ENCODE measurements at places on chromosomes 12 and 14.

- no peak for DNase-seq
Observed at GRCh38 chr14:102828151-102828550, 50.9 kb downstream of the TRAF3 start.

- no peak for DNase-seq
Observed at GRCh38 chr14:58904776-58905175, 267.0 kb downstream of the DACT1 start.

DNA sequence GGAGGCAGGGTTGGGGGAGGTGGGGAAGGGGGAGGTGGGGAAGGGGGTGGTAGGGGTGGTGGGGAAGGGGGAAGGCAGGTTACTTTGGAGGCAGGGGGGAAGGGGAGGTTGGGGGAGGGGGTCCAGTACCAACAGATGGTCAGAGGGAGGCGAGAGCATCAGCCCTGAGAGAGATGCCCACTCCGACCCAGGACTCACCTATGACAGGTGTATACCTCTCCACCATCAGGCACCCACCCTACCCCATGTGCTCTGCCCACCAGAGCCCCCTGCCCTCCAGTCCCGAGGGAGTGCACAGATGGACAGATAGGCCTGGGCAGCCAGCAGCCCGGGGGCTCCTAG is 18.6 kb downstream of the JAG2 start:
- DNase-seq = no peak

DNA sequence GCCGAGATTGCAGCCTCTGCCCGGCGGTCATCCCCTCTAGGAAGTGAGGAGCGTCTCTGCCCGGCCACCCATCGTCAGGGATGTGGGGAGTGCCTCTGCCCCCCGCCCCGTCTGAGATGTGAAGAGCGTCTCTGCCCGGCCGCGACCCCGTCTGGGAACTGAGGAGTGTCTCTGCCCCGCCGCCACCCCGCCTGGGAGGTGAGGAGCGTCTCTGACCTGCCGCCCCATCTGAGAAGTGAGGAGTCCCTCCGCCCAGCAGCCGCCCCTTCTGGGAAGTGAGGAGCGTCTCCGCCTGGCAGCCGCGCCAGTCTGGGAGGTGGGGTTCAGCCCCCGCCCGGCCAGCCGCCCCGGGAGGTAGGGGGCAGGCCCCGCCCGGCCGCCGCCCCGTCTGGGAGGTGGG is 544.0 kb downstream of the CCER1 start:
- no peak for DNase-seq

DNA sequence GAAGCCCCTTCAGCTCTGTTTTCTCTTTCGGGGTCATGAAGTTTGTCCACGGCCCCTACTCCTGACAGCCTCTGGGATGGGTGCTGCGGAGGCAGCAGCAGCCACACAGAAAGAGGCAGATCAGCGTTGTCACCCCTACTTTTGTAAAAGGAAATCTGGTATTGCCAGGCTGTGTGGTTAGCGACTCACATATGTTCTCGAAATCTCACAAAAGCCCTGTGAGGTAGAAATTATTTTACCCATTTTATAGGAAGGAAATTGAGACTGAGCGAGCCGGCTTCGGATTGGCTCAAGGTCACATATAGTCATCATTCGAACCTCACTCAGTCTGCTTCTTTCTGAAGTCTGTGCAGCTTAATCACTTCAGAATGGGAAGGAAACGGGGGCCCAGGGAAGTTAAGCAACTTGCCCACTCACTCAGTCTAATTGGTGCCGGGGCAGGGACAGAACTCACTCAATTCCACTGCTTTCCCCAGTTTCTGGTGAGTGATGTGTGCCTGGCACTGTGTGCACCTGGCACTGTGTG is 1.1 kb upstream of the CKAP4 start:
- DNase-seq = peak; percentile 81

DNA sequence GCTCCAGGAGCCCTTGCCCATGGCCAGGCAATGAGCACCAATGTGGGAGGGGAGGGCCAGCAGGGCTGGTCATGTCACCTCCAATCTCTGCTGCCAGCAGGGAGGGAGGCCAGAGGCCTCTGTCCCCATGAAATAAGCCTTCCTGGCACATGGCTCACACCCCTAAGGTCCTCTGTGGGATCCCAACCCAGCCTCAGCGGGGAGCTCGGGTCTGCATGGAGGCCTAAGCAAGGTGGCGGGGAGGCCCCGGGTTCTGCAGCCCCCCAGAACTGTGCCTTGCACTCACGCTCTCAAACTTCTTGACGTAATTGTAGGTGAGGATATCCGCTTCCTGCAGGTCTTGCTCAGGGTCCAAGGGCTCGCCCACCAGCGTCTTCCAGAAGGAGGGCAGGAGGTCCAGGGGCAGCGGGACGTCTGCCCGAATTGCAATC is 41.7 kb downstream of the TRAFD1 start:
- no peak for DNase-seq

DNA sequence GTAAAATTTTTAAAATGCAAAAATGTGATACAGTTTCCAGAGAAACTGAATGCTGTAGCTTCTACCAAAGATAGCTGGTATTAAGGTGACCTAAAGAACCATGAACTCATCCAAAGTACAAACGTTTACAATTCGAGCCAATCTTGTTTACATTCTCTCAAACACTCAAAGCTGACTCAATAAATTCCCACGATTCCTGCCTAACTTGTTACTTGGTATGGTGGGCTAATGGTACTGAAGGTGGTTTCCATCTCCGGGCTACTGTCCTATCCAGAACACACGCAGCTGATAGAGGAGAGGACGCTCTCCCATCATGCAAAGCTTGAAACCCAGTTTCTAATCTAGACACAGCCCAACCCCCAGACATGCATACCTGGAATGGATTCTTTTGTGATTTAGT is 31.5 kb downstream of the RAD9B start:
- DNase-seq = peak; percentile 86

DNA sequence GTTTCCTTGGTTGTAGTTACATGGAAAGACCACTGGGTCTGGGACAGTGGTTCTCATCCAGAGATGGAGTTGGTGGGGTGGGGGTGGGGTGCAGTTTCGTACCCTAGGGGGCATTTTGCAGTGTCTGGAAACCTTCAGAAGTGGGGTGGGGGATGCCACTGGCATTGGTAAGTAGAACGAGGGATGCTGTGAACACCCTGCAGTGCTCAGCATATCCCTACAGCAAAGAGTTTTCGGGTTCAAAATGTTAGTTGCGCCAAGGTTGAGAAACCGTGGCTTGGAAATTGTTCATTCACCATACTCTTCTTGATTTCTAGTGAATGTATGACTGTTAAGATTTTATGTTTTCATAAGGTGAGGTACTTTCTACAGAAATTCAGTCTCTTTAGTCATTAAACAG is 28.7 kb downstream of the TRAF3 start:
- no peak for DNase-seq

- DNase-seq = no peak
Observed at GRCh38 chr14:23248601-23249000, 10.9 kb downstream of the RNF212B start.

DNA sequence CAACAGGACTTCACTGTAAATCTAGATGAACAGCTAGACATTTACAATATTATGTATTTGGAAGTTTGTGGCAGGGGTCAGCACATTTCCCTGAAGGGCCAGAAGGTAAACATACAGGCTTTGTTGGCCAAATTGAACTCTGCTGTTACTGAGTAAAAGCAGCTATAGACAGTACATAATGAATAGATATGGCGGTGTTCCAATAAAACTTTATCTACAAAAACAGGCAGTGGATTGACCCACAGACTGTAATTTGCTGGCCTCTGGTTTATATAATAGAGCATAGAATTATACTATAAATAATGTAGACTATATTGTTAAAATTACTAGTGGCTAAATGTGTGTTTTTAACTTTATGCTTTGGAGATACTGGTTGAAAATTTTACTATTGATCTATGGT is 25.7 kb downstream of the SERPINA10 start:
- DNase-seq = no peak

DNA sequence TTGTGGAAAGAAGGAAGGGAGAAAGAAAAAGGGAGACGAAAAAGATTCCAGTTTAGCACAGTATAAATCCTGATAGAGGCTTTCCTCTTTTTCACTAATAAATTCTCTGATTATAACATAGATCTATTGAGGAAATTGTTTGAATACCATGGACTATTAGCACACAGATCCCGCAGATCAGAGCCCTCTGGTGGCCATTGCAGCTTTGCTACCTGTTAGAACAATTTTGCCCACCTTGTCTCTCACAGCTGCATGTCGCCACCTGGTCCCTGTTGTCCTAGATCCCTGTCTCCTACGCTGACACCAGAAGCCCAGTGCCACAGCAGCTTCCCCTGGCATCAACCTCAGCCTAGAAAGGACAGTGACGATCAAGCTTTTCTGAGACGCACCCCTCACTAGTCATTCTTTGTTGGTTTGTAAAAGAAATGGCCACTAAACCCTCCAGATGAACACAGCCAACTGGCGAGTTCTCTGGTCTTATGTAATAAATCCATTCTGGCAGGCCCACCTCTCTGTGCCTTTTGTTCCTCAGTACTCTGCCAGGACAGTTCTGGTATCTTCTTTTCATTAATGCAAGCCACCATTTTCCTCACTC is 9.9 kb downstream of the GPHB5 start:
- peak; percentile 47 for DNase-seq

- no peak for DNase-seq
Observed at GRCh38 chr12:131102493-131102931, 148.8 kb downstream of the ADGRD1 start.

- DNase-seq = peak; percentile 86
Observed at GRCh38 chr12:45615268-45615667, 114.2 kb upstream of the ARID2 start.

GRCh38 chr14:102034301-102034700 is 52.5 kb downstream of the HSP90AA1 start:
- DNase-seq = no peak

DNA sequence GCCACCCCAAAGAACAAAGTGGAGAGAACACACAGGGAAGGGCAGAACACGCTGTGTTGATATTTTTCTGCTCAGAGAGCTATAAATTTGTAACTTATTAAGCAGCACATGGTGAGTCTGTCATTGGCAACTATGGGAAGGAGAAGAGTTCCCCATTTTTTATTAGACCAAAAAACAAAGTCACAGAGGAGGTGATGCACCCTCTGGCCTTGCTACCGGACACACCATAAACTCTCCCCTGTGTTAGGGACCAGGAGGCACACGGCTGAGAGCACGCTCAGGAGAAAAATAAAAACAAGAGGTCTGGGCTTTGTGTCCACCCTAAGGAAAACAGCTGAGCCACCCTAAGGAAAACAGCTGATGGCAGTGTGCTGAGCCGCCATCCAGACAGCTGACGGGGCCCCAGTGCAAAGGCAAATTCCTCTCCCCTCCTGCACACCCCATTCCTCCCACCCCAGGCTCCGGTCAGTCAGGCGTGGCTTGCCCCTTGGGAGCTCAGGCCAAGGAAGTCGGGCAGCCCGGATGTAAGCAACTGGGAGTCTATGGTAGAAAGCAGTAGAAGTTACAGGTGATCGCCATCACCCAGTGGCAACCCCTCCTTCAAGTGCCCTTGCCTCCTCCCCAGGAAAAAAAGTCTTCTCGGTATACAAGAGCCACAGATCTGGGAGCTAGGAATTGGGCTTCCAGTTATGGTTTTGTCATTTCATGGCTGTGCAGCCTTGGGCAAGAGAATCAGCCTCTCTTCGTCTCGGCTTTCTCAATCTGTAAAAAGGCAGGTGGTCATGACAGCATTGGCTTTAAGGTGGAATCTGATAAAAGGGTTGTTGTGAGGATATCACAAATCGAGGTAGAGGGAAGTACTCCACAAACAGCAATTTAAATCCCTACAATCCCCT is 2.4 kb downstream of the PXN start:
- DNase-seq = peak; percentile 64

DNA sequence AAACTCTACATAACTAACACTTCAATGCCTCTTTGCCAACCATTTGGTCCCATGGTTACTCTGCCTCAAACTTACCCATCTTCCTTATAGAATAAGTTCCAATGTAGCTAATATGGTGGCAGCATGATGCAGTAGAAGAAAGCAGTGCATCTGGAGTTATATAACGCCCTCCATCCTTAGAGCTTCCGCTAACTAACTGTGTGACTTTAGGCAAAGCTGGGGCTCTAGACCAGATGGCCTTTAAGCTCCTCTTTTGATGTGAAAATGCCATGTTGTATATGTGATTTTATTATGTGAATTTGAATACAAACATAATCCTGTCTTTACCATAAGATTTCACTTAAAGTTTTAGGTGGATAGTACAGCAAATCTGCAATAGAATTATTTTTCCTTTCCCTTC is 6.1 kb downstream of the ABCD2 start:
- DNase-seq = no peak

DNA sequence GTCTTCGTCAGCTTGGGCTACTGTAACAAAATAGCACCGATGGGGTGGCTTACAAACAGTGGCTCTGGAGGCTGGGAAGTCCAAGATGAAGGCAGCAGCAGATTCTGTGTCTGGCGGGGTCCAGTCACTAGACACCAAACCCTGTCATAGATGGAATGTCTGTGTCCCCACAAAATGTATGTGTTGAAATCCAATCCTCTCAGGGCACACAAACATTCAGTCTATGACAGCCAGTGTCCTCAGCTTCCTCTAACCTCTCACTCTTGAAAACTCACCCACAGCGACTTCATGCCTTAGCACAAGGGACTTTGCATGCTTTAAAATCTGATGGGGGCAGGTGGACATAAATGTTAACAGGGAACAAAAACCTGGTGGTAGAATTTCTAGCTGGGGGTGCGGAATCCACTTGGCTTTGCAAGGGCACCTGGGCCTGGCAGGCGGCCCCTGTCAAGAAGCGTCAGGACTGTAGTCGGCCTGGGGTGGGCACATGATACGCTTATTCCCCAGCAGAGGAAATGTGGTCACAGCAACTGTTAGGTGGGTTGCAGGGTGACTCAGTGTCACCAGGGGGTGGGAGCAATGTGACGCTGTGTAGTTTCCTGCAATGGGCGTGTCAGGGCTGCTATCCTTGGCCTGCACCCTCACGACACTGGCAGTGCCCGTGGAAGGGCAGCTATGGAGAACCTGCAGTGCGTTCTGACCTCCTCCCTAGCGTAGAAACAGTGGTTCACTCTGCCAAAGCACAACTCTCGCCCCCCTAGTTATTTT is 17.7 kb downstream of the RIN3 start:
- DNase-seq = no peak

GRCh38 chr12:51374361-51374760 is 16.8 kb downstream of the GALNT6 start:
- no peak for DNase-seq

GRCh38 chr12:11836282-11837151 is 187.0 kb downstream of the ETV6 start:
- no peak for DNase-seq

- no peak for DNase-seq
Observed at GRCh38 chr14:81511111-81511904, 22.3 kb downstream of the SEL1L start.
